Suprapubic skin (tissue), 4 donors: ENCODE measurements at places on chromosomes 2 and 18. TPM values are rescaled to one million over a fixed set of nuclear protein-coding genes. Genes with fewer than 3 reads are reported as not detected.

The GTF3C2 gene
- total RNA-seq, result 53.8 TPM

The SNORC gene
- 15.0 TPM for total RNA-seq

The LCT gene
- total RNA-seq, result not detected

The GORASP2 gene
- 48.9 TPM for total RNA-seq

The PDE1A gene
- 2.3 TPM for total RNA-seq

The LOXHD1 gene
- not detected for total RNA-seq

- H3K4me3 ChIP-seq, result no peak overlapping the region
- no peak overlapping the region for H3K27ac ChIP-seq
- H3K36me3 ChIP-seq, result no peaks in the 10 kb centered on the region
- peaks cover 8% of the 10 kb centered on the region for H3K4me1 ChIP-seq
Measured at GRCh38 chr2:236857246-236857645, 228.4 kb upstream of the COPS8 start.

DNA sequence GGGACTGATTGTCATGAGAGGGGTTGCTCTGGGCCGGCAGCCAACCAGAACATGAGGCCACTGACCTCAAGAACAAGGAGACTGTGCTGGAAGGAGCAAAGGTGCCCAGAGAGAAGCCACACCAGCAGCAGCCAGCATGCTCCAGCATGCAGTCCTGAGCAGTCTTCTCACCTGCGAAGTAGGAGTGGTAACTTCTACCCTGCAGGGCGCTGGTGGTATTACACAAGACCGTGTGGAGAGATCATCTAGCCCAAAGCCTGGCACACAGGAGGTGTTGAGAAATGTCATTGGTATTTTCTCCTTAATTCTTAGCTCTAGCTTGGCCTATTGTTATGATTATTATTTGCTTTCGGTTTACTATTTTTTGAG is 132.7 kb downstream of the TSN start:
- H3K36me3 ChIP-seq, result no peaks in the 10 kb centered on the region
- H3K4me1 ChIP-seq, result no peaks in the 10 kb centered on the region
- no peaks in the 10 kb centered on the region for H3K27me3 ChIP-seq
- DNase-seq, result no peak
- no peak overlapping the region for H3K27ac ChIP-seq

DNA sequence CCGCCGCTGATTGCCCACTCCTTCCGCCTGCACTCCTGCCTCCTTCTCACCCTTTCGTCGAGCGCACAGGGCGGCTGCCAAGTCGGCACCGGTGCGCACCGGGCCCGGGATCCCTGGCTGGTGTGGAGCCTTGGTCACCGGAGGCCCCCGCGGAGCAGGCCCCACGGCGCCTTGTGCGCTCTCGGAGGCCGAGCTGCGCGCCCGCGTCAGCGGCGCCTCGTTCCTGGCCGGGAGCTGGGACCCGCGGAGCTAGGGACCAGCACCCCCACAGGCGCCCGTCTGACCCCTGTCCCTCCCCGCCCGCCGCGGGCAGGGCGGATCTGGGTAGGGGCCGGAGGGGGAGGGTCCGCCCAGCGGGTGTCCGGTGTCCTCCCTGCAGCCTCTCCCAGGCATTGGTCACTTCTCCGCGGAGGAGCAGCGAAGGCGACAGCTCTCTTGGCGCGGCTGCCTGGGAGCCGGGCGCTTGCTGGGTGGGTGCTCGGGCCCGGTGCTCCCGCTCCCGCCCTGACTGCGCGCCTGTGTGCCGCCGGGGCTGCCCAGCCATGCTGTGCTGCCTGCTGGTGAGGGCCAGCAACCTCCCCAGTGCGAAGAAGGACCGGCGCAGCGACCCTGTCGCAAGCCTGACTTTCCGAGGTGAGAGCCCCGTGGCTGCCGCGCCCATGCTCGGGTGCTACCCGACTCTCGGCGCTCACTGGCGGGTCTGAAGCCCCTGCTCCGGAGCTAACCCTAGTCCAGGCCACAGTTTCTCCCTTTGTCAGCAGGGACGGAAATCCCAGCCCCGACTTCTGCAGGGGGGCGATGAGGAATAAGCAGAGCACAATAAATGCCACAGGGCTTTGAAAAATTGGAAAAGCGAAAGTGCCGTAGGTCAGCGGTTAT is 13.2 kb downstream of the DYSF start:
- H3K27ac ChIP-seq, result no peak overlapping the region
- H3K27me3 ChIP-seq, result peaks cover 63% of the 10 kb centered on the region
- no peaks in the 10 kb centered on the region for H3K36me3 ChIP-seq
- peak overlapping the region; percentile 74 for H3K4me3 ChIP-seq
- DNase-seq, result no peak
- peaks cover 22% of the 10 kb centered on the region for H3K4me1 ChIP-seq

GRCh38 chr2:182715121-182715891 is 751 bp upstream of the DNAJC10 start:
- peaks cover 4% of the 10 kb centered on the region for H3K36me3 ChIP-seq
- H3K4me3 ChIP-seq, result peak overlapping the region; percentile 72

DNA sequence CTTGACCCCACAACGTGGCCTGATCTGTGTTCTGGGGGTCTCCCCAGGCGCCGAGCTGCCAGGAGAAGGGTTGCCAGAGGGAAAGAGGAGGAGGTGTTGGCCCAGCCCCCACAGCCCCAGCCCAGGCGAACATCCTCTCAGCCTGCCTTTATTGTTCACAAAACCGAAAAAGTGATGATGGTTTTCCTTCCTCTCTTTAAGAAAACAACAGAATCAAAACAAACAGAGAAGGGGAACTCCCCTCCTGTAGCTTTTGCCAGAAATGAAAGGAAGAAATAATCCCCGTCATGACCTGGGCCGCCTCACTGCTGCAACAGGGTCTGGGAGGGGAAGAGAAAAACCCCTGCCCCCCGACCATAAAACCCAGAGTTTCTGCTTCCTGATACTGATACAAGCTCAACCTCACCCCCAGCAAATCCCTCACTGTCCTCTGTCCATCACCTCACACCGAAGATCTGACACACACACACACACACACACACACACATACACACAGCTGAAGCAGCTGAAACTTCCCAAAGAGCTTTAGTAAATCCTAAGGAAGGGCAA is 52.0 kb downstream of the ZFP36L2 start:
- H3K27ac ChIP-seq, result peak overlapping the region; percentile 35
- no peaks in the 10 kb centered on the region for H3K27me3 ChIP-seq
- H3K4me1 ChIP-seq, result peaks cover 36% of the 10 kb centered on the region
- no peaks in the 10 kb centered on the region for H3K36me3 ChIP-seq
- no peak overlapping the region for H3K4me3 ChIP-seq

GRCh38 chr18:54387631-54388030 is 29.9 kb downstream of the C18orf54 start:
- no peak for DNase-seq
- no peaks in the 10 kb centered on the region for H3K4me1 ChIP-seq
- H3K36me3 ChIP-seq, result no peaks in the 10 kb centered on the region
- no peak overlapping the region for H3K4me3 ChIP-seq

- H3K27ac ChIP-seq, result no peak overlapping the region
- no peaks in the 10 kb centered on the region for H3K27me3 ChIP-seq
- DNase-seq, result no peak
- H3K36me3 ChIP-seq, result no peaks in the 10 kb centered on the region
- no peaks in the 10 kb centered on the region for H3K4me1 ChIP-seq
Measured at GRCh38 chr2:192584976-192585375, 390.2 kb upstream of the TMEFF2 start.

DNA sequence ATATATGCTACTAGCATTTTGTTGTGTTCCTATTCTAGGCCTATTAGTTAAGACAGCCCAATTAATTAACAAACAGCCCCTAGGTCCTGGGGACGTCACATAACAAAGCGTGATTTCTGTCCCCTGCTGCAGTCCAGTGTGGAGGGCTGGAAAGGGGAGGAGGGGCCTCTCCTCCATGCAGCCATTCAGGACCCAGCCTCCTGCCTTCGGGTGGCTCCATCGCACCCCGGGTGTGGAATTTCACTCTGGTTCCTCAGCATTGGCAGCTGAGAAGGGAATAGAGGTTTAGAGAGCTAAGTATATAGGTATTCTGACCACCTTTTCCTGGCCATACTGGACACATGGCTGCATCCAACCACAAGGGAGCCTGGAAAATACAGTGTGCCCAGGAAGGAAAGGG is 42.4 kb downstream of the MC2R start:
- H3K27me3 ChIP-seq, result peaks cover 41% of the 10 kb centered on the region
- no peaks in the 10 kb centered on the region for H3K36me3 ChIP-seq
- H3K4me1 ChIP-seq, result no peaks in the 10 kb centered on the region
- no peak overlapping the region for H3K4me3 ChIP-seq
- DNase-seq, result no peak

- H3K4me3 ChIP-seq, result no peak overlapping the region
- DNase-seq, result no peak
- no peaks in the 10 kb centered on the region for H3K4me1 ChIP-seq
- H3K27me3 ChIP-seq, result no peaks in the 10 kb centered on the region
Measured at GRCh38 chr2:192216336-192216735, 21.6 kb upstream of the TMEFF2 start.

GRCh38 chr18:28526196-28526595 is 349.3 kb upstream of the CDH2 start:
- H3K4me1 ChIP-seq, result no peaks in the 10 kb centered on the region
- DNase-seq, result no peak
- H3K36me3 ChIP-seq, result no peaks in the 10 kb centered on the region
- no peak overlapping the region for H3K27ac ChIP-seq
- no peak overlapping the region for H3K4me3 ChIP-seq
- H3K27me3 ChIP-seq, result no peaks in the 10 kb centered on the region

- H3K27me3 ChIP-seq, result peaks cover 3% of the 10 kb centered on the region
- H3K4me3 ChIP-seq, result no peak overlapping the region
- H3K27ac ChIP-seq, result no peak overlapping the region
- no peak for DNase-seq
Measured at GRCh38 chr2:29775937-29776336, 145.4 kb downstream of the ALK start.

GRCh38 chr2:58479535-58480140 is 238.5 kb upstream of the FANCL start:
- H3K27ac ChIP-seq, result no peak overlapping the region
- no peak for DNase-seq

DNA sequence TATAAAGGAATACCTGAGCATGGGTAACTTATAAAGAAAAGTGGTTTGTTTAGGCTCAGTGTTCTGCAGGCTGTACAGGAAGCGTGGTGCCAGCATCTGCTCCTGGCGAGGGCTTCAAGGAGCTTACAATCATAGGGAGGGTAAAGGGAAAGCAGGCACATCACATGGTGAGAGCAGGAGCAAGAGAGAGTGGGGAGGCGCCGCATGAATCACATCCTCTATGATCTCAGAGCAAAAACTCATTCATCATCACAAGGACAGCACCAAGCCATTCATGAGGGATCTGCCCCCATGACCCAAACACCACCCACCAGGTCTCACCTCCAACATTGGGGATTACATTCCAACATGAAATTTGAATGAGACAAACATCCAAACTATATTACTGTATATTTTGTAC is 32.5 kb downstream of the R3HDM1 start:
- no peaks in the 10 kb centered on the region for H3K4me1 ChIP-seq
- H3K27me3 ChIP-seq, result no peaks in the 10 kb centered on the region
- no peaks in the 10 kb centered on the region for H3K36me3 ChIP-seq
- no peak overlapping the region for H3K27ac ChIP-seq

- H3K4me3 ChIP-seq, result no peak overlapping the region
- H3K4me1 ChIP-seq, result peaks cover 17% of the 10 kb centered on the region
- H3K27ac ChIP-seq, result no peak overlapping the region
- no peaks in the 10 kb centered on the region for H3K36me3 ChIP-seq
- no peaks in the 10 kb centered on the region for H3K27me3 ChIP-seq
Measured at GRCh38 chr18:7207366-7207915, 23.4 kb upstream of the LRRC30 start.

- H3K4me1 ChIP-seq, result no peaks in the 10 kb centered on the region
- no peak overlapping the region for H3K4me3 ChIP-seq
- no peaks in the 10 kb centered on the region for H3K27me3 ChIP-seq
- H3K27ac ChIP-seq, result no peak overlapping the region
- no peaks in the 10 kb centered on the region for H3K36me3 ChIP-seq
Measured at GRCh38 chr18:73007195-73007914, 139.6 kb upstream of the NETO1 start.

DNA sequence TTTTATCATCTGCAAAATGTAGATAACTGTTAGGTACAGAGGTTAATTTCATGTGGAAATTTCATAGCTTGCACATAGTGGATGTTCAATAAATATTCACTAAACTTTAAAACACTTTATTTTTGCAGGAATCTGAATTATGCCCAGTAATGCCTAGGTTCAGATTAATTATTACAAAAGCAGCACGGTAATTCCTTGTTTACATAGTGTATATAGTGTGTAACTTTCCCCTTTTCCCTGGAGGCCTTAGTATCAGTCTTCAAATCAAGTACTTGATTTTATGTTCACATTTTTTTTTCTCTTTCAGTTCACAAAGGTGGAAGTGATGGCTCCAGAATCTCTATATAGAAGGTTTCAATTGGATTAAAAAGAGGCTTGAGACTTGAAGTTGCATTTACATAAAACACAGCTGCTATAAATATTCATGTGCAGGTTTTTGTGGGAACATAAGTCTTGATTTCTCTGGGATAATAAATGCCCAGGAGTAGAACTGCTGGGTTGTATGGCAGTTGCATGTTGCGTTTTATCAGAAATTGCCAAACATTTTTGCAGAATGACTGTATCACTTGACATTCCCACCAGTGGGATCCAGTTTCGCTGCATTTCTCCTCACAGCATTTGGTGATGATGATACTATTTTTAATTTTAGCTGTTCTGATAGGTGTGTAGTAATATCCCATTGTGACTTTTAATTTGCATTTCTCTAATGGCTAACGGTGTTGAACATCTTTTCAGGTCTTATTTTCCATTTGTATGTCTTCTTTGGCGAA is 27.6 kb upstream of the LGALSL start:
- no peaks in the 10 kb centered on the region for H3K36me3 ChIP-seq
- H3K4me3 ChIP-seq, result no peak overlapping the region
- H3K4me1 ChIP-seq, result no peaks in the 10 kb centered on the region
- DNase-seq, result no peak
- H3K27ac ChIP-seq, result no peak overlapping the region

- no peak overlapping the region for H3K4me3 ChIP-seq
- DNase-seq, result no peak
- no peaks in the 10 kb centered on the region for H3K27me3 ChIP-seq
- no peak overlapping the region for H3K27ac ChIP-seq
- H3K4me1 ChIP-seq, result no peaks in the 10 kb centered on the region
- no peaks in the 10 kb centered on the region for H3K36me3 ChIP-seq
Measured at GRCh38 chr18:29309366-29309765, 1132.4 kb upstream of the CDH2 start.

- H3K36me3 ChIP-seq, result no peaks in the 10 kb centered on the region
- no peaks in the 10 kb centered on the region for H3K27me3 ChIP-seq
- no peak overlapping the region for H3K27ac ChIP-seq
- H3K4me1 ChIP-seq, result no peaks in the 10 kb centered on the region
- H3K4me3 ChIP-seq, result no peak overlapping the region
Measured at GRCh38 chr2:153808679-153809078, 63.0 kb upstream of the GALNT13 start.

DNA sequence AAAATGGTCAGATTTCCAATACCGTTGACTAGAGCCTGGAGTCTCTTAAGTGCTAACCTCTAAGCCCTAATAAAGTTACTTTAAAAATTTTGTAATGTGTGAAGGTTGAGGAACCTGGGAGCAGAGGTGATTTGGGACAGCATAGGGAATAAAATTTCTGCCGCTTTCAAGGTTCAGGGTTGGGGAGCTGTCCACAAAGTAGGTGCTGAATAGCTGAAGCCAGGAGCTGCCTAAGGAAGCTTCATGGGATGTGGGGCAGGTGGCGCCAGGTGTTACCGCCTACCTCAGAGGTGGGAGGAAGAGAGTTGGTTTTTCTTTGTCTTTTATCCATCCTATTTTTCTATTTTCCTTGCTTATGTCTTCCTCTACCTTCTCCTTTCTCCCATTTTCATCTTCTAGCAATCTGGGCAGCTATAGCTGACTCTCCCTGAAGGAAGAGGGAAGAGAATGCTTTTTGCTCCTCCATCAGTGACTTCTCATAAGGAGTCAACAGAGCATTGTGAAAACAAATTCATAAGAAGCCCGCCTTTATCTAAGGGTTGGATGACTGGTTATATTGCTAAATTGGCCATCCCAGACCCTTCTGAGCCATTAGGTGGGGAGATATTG is 178.7 kb downstream of the CLIP4 start:
- H3K4me3 ChIP-seq, result no peak overlapping the region
- peaks cover 30% of the 10 kb centered on the region for H3K27me3 ChIP-seq
- no peak overlapping the region for H3K27ac ChIP-seq
